Stimulated activated CD8-positive, alpha-beta memory T cell treated with anti-CD3 and anti-CD28 coated beads, Interleukin-15, amount 100 ng/mL, for 24 hours (primary cell): ENCODE measurements at places on chromosomes 7 and 10.

DNA sequence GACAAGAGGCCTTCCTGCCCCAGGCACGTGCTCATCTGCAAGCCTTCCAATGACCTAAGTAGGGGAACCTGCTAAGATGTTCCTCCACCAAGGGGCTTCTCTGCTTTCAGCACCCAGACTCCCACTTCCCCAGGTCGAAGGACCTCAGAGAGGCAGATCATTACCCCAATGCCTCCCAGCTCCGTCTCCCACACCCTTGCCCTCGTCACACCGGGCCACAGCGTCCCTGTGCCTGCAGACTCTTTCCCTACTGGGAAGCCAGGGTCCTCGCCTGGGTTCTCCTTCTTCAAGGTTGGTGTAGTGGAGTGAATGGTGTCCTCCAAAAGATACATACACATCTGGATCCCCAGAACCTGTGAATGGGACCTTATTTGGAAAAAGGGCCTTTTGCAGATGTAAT is 151.9 kb downstream of the UBE2H start:
- no peak for DNase-seq

GRCh38 chr10:48364659-48365405 is 58.4 kb downstream of the MAPK8 start:
- DNase-seq, result no peak

DNA sequence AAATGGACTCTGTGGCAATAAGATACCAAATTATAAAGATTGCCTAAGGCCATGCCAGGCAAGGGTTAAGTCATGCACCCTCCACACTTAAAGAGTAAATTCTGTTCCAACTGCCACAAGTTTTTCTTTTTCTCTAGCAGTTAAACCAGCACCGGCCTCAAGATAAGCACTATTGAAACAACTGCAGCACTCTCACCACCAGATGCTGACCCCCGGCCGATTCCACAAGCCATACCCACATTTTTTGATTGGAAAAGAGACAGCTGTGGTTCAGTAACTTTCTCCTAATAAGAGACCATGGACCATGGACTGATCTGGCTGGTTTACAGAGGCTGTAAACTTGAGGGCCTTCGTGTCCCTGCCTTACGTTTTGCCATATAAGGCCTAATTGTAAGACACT is 44.9 kb downstream of the GRM8 start:
- no peak for DNase-seq

DNA sequence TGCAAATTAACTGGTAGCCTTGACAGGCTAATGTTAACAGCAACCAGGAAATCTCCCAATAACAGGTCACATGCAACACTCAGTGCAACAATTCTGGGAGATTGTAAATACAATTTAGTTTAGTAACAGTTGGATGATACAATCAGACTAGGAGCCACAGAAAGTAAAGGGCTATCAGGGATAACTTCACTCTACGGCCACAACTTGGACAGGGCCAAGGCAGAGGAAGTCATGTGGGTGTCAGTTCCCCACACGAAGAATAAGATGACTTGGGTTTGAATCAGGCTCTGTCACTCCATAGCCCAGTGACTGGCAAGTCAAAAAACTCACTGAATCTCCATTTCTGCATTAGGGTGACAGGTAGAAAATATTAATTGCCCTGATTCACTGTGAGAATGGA is 217.3 kb upstream of the CCDC6 start:
- no peak for DNase-seq

GRCh38 chr7:47816647-47817046 is 131.6 kb downstream of the PKD1L1 start:
- no peak for DNase-seq

DNA sequence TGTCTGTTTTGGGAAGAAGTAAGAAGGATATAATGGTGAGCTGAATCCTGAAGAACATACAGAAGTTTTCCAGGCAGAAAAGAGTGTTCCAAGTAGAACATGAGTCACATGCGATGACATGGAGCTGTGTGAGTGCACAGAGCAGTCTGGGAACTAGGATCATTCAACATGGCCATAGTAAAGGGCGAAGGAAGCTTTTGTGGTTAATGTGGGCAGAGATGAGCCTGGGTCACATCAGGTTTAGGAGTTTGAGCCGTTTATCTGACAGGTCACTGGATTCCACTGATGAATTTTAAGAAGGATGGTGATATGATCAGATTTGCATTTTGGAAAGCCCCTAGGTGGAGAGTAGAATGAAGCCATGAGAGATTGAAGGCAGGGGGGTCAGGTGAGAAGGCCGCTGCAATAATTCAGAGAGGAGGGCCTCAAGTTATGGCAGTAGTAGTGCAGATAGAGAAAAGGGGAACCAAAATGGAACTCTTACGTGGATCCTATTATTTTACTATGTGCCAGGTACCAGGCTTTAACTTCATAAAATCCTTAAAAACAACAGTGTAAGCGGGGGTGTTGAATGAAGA is 171.3 kb downstream of the RNLS start:
- DNase-seq, result no peak

- DNase-seq, result no peak
Measured at GRCh38 chr7:29749701-29750321, 56.5 kb upstream of the WIPF3 start.

DNA sequence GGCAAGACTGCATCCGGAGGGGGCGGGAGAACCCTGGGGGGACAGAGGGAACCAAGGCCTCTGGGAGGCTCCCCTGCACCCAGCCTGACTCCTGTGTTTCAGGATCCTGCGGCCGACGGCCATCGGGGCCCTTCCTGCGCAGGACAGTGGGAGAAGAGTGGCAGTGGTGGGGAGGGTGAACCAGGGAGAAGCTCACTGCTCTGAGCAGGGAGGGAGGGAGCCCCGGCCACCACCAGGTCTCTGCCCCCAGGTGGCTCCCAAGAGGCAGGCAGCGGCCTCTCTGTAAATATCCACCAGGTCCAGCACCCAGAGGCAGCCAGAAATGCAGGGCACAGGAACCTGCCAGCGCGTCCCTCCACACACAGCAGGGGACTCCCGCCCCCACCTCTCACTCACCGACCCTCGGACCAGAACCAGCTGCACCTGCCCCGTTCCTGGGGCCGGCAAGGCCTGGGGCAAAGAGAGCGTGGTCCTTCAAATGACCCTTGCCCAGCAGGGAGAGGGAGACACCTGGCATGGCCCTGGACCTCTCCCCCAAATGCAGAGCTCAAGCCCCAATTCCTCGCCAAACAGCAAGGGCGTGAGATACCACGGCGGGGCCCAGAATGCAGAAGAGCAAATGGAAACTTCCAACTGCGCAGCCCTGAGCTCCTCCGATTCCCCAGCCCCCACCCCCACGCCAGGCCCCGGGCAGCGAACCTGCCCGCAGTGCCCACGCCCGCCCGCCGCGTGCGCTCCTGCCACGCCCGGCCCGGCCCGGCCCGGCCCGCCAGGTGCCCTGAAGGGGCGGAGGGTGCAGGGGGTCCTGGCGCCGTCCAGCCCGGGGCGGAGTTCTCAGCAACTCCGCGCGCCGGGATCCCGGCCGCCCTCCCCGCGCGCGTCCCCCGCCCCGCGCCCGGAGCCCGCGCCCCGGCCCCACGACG is 805 bp downstream of the RASGEF1A start:
- DNase-seq, result no peak

GRCh38 chr7:133859231-133859630 is 267.9 kb upstream of the LRGUK start:
- DNase-seq, result no peak

DNA sequence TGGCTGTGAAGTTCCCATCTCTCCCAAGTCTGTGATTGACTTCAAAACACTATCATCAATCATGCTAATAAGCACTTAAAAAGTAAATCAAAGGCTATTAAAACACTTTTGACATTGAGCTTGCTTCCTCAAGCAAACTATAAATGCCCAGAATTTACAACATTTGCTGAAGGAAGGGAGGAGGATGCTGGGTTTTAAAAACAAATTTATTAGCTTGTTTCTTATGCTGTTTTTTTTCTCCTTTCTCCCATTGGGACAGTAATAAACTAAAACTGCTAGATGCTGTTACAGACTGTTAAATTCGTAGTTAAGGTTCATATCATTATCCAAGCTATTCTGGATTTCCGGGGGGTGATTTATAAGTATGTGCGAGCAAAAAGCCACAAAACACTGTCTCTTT is 250.5 kb downstream of the SORCS1 start:
- no peak for DNase-seq

- no peak for DNase-seq
Measured at GRCh38 chr10:5595591-5595990, 70.8 kb downstream of the ASB13 start.

- no peak for DNase-seq
Measured at GRCh38 chr7:69429911-69430383, 168.3 kb upstream of the AUTS2 start.

- no peak for DNase-seq
Measured at GRCh38 chr10:17062009-17062408, 67.6 kb downstream of the CUBN start.

DNA sequence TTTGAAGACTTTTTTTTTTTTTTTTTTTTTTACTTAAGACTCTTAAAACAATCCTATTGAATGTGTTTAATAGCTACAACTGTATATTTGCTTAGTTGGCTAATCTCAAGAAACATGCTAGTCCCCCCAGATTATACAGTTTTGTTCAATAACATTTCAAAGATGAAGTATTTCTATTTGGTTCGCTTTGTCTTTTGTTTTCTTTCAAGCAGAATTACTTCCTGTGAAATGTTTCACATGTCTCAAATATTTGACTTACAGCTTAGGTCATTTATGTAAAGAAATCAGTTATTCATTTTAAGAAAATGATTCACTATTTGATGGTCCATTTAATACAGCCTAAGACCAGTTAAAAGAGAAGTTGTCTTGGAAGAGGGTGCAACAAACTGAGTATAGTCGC is 12.8 kb upstream of the LAMB1 start:
- no peak for DNase-seq

DNA sequence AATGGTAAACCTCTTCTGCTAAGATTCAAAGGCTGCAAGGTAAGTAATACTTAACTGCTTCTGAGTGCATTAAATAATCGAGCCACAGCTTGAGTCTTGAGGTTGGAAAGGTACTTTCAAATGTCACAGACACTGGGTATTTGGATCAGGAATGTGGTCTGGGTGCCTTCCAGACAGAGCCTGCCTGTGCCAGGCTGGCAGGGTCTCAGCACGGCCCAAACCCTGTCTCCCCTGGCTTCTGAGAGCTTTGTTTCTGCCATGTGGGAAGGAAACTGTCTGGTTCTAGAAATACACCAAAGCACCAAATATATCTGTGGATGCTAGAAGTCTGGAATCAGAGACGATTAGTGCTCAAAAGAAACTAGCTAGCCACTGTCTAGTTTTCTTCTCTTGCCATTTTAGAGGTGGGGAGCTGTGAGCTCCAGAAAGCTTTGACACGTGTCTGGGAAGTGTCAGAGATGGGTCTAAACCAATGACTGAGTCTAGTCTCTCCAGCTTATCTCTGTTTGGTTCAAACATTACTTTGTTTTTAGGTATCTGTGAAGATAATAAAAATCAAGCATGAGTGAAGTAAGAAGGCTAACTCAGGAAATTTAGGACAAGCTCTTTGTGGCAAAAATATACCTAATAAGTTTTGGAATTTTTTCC is 162.8 kb downstream of the CYP26A1 start:
- no peak for DNase-seq

DNA sequence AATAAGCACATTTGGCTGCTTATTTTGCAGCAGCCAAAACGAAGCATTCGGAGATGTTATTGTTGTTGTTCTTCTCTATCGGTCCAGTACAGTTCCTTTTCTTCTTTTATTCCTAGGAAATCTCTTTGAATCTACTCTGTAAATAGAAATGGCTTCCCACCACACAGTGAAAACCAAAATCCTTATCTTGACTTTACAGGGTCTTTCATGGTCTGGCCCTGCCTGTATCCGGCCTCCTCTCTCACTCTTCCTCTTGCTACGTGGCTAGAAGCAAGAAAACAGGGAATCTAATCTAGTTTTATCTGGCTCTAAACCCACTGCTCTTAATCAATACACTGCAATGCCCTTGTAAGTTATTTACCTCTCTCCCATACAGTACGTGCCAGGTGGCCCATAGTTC is 926.0 kb upstream of the C7orf33 start:
- DNase-seq, result no peak

DNA sequence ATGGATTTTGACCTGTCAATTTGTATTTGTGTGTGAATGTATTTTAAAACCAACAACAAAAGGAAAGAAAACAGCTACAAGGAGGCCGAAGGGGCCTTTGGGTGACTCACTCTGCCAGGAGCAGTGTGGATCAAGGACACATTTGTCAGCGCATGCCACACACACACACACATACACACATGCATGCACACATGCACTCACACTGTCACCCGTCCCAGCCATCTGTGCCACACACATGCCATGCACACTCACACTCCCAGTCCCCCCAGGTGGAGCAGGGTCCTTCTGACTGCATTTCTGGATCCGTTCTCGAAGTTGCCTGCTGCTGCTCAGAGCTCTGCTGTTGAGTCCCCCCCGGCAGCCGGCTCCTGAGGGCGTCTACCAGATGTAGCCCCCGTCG is 26.0 kb downstream of the SPOCK2 start:
- DNase-seq, result no peak

DNA sequence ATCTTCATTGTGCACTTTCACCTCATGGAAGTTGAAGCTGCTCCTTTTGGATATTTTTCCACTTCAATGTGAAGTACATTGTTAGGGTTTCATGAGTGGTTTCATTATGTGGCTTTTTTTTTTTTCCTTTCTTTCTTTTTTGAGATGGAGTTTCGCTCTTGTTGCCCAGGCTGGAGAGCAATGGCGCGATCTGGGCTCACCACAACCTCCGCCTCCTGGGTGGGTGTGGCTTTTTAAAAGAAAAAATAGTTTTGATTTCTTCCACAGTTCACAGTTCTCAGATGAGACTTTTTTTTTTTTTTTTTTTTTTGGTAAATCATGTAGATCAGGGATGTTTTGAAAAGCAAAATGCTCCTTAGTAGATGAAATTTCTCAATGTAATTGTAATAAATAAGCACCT is 652.3 kb upstream of the ANKRD30A start:
- no peak for DNase-seq

GRCh38 chr7:97016381-97017191 is 8.0 kb downstream of the DLX5 start:
- no peak for DNase-seq

DNA sequence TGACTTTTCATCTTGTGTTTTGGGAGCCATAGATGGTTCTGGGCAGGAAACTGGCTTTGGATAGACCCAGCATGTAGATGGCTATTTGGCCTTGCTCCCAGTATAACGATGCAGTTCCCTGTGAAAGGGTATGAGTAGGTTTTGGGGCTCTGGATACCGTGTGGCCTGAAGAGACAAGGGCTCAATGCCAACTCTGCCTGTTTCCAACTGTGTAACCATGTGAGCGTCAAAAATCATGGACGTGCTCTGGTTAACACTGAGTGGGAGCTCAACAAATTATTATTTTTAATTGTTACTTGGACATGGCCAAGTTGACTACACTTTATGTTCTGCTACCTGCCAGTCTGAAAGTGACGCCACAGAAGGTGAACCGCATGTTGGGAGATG is 41.8 kb downstream of the EGFR start:
- DNase-seq, result no peak

GRCh38 chr7:1912593-1913465 is 242.8 kb downstream of the ELFN1 start:
- DNase-seq, result no peak

- no peak for DNase-seq
Measured at GRCh38 chr7:37570145-37570544, 113.4 kb upstream of the GPR141 start.
